Large intestine (tissue), 12 donors: ENCODE measurements at places on chromosomes 4 and X.

DNA sequence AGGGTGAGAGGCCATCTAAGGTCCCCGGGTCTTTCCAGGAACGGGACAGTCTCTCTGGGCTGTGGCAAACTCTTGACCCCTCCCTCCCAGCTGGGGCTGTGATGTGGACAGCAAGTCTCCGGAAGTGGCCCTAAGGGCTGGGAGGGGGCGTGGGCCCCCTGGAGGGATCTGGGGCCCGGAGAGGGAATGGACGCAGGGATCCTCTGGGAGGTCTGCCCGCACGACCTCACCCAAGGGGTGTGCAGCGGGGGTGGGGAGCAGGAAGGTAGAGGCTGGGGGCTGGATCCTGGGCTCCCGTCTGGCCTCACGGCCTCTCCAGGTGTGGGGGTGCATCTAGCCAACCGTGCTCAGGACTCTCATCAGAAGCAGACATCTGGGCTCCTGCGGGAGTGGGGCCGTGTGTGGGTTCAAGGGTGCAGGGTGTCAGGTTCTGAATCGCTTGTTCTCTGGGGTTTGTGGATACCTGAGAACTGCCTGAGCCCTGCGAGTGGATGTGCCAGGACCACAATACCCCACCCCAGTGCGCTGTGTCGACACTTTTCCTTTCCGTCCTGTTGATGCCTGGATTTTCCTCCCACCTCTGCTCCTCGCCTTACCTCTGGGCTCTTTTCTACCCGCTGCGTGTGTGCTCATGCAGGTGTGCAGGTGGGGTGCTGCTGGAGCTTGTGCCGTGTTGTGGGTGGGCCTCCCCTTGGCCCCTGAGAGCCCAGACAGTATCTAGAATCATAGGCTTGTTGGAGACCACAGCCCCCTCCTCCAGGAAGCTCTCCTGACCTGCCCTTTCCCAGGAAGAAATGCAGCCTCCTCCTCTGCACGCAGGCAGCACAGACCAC is 915 bp downstream of the CPZ start:
- H3K27ac ChIP-seq = no peak overlapping the region
- peaks cover 46% of the 10 kb centered on the region for H3K27me3 ChIP-seq
- no peaks in the 10 kb centered on the region for H3K4me1 ChIP-seq
- peak overlapping the region; percentile 18 for H3K4me3 ChIP-seq

- no peak for DNase-seq
- H3K27ac ChIP-seq = no peak overlapping the region
- no peak overlapping the region for H3K4me3 ChIP-seq
- peaks cover 22% of the 10 kb centered on the region for H3K4me1 ChIP-seq
Observed at GRCh38 chr4:76489686-76490161, 54.7 kb downstream of the SHROOM3 start.

- no peak overlapping the region for H3K27ac ChIP-seq
- DNase-seq = no peak
- H3K27me3 ChIP-seq = no peaks in the 10 kb centered on the region
- no peaks in the 10 kb centered on the region for H3K4me1 ChIP-seq
- H3K36me3 ChIP-seq = no peaks in the 10 kb centered on the region
Observed at GRCh38 chr4:100019821-100020220, 69.7 kb upstream of the H2AZ1 start.

DNA sequence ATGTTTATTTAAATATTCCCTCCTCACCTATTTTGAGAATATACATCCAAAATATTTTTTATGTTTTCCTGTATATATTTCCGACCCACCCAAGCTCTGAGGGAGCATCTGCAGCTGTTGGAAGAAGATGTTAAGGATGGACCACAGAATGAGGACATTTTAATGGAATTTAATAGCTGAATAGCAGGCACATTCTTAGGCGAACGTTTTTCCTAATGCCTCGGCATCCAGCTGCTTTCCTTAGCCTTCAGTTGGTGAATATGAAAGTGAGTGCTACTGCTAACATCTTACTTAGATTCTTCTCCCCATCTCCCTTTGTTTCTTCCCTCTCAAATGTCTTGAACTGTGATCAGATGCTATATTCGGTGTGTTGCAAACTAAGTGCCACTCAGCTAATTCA is 158.0 kb upstream of the CTSO start:
- no peak overlapping the region for H3K27ac ChIP-seq
- no peaks in the 10 kb centered on the region for H3K4me1 ChIP-seq
- no peak for DNase-seq
- H3K27me3 ChIP-seq = no peaks in the 10 kb centered on the region

GRCh38 chr4:129926936-129927335 is 831.0 kb downstream of the C4orf33 start:
- no peak for DNase-seq
- H3K27me3 ChIP-seq = no peaks in the 10 kb centered on the region

GRCh38 chrX:71111921-71112431 is 599 bp upstream of the IL2RG start:
- H3K4me3 ChIP-seq = peak overlapping the region; percentile 4
- no peak for DNase-seq
- H3K4me1 ChIP-seq = peaks cover 28% of the 10 kb centered on the region
- peak overlapping the region; percentile 96 for H3K27ac ChIP-seq

- no peaks in the 10 kb centered on the region for H3K4me1 ChIP-seq
- no peak overlapping the region for H3K4me3 ChIP-seq
- H3K27me3 ChIP-seq = no peaks in the 10 kb centered on the region
- H3K36me3 ChIP-seq = no peaks in the 10 kb centered on the region
- H3K27ac ChIP-seq = no peak overlapping the region
Observed at GRCh38 chr4:172736046-172736445, 432.6 kb upstream of the GALNT7 start.

- H3K36me3 ChIP-seq = no peaks in the 10 kb centered on the region
- no peak for DNase-seq
- no peaks in the 10 kb centered on the region for H3K27me3 ChIP-seq
- no peaks in the 10 kb centered on the region for H3K4me1 ChIP-seq
- H3K4me3 ChIP-seq = no peak overlapping the region
- no peak overlapping the region for H3K27ac ChIP-seq
Observed at GRCh38 chrX:94695910-94696309, 1021.9 kb downstream of the FAM133A start.

GRCh38 chrX:19381326-19381725 is 37.6 kb downstream of the PDHA1 start:
- no peaks in the 10 kb centered on the region for H3K4me1 ChIP-seq
- no peaks in the 10 kb centered on the region for H3K27me3 ChIP-seq
- H3K36me3 ChIP-seq = no peaks in the 10 kb centered on the region
- H3K4me3 ChIP-seq = no peak overlapping the region

- no peak for DNase-seq
- H3K27ac ChIP-seq = no peak overlapping the region
- no peaks in the 10 kb centered on the region for H3K36me3 ChIP-seq
- H3K4me3 ChIP-seq = no peak overlapping the region
- H3K27me3 ChIP-seq = no peaks in the 10 kb centered on the region
- no peaks in the 10 kb centered on the region for H3K4me1 ChIP-seq
Observed at GRCh38 chr4:126018274-126018673, 703.5 kb downstream of the FAT4 start.
